ENCODE measurements at places on chromosomes 7 and 10. TPM values are rescaled to one million over a fixed set of nuclear protein-coding genes. Genes with fewer than 3 reads are reported as not detected.

The ASB10 gene
- 9.7 TPM for total RNA-seq

The MTERF1 gene
- 6.7 TPM for total RNA-seq

- H3K4me3 ChIP-seq, result no peak overlapping the region
- DNase-seq, result no peak
- H3K36me3 ChIP-seq, result no peaks in the 10 kb centered on the region
- H3K4me1 ChIP-seq, result peaks cover 10% of the 10 kb centered on the region
- no peak overlapping the region for H3K27ac ChIP-seq
These were observed 247.6 kb upstream of the HGF start for GRCh38 chr7:82017334-82017943.

DNA sequence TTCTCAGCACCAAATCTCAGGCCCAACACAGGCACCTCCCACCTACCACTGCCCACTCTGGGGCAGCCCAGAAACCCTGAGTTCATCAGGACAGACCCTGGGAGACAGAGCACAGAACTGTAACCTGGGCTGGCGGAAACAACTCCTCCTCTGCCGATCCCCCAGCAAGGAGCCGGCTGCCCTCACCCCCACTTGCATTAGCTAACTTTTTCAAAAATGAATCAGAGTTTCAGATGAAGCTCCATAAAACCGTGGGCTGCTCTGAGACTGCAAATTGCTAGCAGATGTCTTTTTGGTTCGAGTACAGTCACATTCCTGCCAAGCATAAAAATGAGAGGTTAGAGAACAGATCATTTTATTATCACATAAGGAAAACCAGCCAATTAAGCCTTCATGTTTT, 93.4 kb upstream of the PARD3 start:
- H3K4me1 ChIP-seq, result peaks cover 4% of the 10 kb centered on the region
- H3K36me3 ChIP-seq, result no peaks in the 10 kb centered on the region
- peak; percentile 23 for DNase-seq

GRCh38 chr10:69223028-69223342, 2.9 kb downstream of the HKDC1 start:
- no peaks in the 10 kb centered on the region for H3K4me1 ChIP-seq
- no peaks in the 10 kb centered on the region for H3K36me3 ChIP-seq
- H3K4me3 ChIP-seq, result no peak overlapping the region
- H3K27me3 ChIP-seq, result no peaks in the 10 kb centered on the region
